Thymus (tissue), 14 donors: ENCODE measurements at places on chromosomes 11 and 22. TPM values are rescaled to one million over a fixed set of nuclear protein-coding genes. Genes with fewer than 3 reads are reported as not detected.

The PKDREJ gene
- polyA plus RNA-seq: 0.02 TPM

The SCT gene
- polyA plus RNA-seq: 0.25 TPM

DNA sequence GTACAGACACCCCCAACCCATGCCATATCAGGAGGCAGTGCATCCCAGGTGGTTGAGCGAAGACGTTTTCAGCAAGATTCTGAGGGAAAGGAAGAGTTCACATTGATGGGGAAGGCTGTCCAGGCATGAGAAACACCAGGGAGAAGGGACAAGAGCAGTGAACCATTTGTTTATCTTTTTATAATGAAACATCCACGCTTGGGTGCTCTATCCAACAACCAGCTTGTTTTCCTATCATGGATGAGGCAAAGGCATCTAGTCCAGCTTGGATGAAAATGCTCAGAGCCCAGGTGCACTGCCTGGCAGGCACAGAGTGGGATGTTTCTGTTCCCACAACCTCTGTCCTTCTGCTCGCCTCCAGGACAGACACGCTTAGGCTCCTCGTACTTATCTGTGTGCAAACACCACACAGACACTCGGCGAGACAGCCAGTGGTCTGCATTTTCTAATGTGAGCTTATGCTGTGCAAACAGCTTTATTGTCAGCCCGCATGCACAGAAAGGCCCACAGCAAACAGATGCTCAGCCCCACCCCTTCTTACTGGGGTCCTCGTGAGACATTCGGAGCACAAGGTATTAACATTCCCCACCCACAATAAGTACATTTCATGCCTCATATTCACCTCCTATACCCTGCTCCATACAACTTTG is 45.4 kb upstream of the NTM start:
- DNase-seq: no peak

GRCh38 chr22:41380993-41381328 is 781 bp upstream of the TEF start:
- DNase-seq: peak; percentile 8

The PIM3 gene
- polyA plus RNA-seq: 57.6 TPM

DNA sequence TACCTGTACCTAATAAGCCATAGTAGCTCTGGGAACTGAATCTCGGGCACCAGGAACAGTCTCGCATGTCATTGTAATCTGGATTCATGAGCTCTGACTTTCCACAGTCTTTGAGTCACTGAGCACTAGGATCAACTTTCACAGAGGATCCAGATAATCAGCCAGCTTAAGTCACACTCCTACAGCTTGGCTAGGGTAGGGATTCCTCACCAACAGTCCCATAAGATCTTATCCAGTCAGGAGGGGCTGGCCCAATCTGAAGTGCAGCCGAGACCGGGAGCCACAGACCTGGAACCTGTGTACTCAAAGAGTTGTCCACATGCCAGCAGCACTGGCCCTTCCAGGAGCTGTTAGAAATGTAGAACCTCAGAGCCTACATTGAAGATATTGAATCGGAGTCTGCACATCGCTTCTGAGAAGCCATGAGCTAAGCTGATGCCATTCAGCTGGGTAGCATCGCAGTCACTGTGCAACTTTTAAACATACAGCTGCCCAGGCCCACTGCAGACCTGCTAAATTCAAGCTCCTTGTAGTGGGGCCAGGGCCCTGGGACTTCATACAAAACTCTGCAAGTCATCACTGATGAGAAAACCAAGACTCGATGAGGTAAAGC is 538.8 kb upstream of the B3GAT1 start:
- no peak for DNase-seq

GRCh38 chr11:134759855-134760254 is 347.8 kb upstream of the B3GAT1 start:
- DNase-seq: no peak

DNA sequence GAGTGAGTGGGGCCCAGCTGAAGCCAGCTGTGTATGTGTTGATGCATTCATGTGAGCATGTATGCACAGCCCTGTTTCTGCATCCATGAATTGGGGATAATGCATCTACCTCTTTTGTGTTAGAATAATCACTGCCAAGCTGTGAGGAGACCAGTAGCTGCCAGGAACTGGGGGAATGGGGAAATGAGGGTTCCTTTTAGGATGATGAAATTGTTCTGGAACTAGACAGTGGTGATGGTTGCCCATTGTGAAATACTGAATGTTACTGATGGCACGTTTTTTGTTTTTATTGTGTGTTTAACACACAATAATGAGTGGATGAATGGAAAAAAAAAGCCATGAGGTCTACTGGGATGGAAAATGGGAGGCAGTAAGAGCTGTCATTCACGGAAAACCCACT is 45.3 kb upstream of the WNT11 start:
- no peak for DNase-seq

GRCh38 chr22:41659941-41660340 is 28.7 kb downstream of the SNU13 start:
- DNase-seq: no peak

The CCDC73 gene
- 0.25 TPM for polyA plus RNA-seq

DNA sequence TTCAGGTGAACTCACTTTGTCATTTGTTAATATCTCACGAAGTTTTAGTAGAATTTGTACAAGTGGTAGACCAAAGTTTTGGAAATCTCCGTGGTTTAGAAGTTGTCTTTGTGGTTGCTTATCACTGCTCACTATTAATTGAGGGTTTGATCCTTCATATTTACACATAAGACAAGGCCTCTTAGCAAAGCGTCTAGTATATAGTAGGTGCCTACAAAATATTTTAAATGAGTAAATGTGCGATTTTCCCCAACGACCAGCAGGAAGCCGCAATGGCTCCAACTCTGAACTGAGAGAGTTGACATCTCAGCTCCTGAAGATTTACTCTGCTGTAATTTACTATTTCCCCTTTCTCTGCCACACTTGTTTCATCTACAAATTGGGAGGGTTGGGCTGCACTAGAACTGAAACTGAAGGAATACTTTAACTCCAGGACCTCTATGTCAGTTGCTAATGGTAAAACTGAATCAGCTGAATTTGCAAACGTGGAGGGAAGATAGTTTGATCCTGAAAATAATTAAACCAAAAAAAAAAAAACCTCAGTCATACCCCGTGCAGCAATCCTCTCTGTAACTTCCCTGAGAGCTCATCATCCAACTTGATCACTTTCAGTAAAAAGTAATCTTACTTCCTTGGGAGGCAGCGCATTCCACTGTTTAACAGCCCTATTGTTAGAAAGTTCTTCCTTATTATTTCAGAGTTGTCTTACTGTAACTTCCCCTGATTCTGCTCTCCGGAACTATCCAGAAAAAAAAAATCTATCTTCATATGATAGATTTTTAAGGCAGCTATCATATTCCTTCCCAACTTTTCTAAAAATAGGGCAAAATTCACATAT is 1.3 kb upstream of the SBF2 start:
- DNase-seq: no peak

The ALX4 gene
- 0.14 TPM for polyA plus RNA-seq

GRCh38 chr11:115257678-115258077 is 246.5 kb downstream of the CADM1 start:
- DNase-seq: no peak

GRCh38 chr22:37175414-37176281 is 12.4 kb downstream of the C1QTNF6 start:
- no peak for DNase-seq

- no peak for DNase-seq
These were observed 1383.2 kb downstream of the BRD1 start for GRCh38 chr22:48444320-48445112.

GRCh38 chr11:132101881-132102280 is 731.5 kb downstream of the NTM start:
- no peak for DNase-seq

DNA sequence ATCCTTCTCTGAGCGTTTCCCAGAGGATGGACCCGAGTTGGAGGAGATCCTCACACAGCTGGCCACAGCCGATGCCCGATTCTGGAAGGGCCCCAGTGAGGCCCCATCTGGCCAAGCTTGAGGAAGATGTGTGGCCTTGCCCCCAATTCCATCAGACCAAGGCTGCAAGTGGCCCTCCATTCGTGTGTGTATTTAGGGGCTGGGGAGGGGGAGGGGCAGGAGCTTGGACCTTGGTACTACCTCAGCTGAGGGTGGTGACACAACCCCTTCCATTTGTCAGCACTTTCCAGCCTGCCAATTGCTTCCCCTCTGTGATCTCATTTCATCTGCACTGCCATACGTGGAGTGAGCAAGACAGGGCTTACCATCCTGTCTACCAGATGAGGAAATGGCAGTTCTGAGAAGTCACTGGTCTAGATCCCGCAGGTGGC is 1.3 kb upstream of the BBS1 start:
- DNase-seq: no peak

GRCh38 chr22:23226497-23226850 is 46.2 kb downstream of the BCR start:
- no peak for DNase-seq
